ENCODE measurements at places on chromosomes 3 and 15. TPM values are rescaled to one million over a fixed set of nuclear protein-coding genes. Genes with fewer than 3 reads are reported as not detected.

Gene TEX55
- total RNA-seq = not detected

Gene TRPM1
- not detected for total RNA-seq

Gene CCDC71
- 31.9 TPM for total RNA-seq

Gene SLITRK3
- total RNA-seq = not detected

Gene PGBD4
- 0.58 TPM for total RNA-seq

Gene ABHD2
- 32.9 TPM for total RNA-seq
